ENCODE measurements at places on chromosomes 5 and 9.

DNA sequence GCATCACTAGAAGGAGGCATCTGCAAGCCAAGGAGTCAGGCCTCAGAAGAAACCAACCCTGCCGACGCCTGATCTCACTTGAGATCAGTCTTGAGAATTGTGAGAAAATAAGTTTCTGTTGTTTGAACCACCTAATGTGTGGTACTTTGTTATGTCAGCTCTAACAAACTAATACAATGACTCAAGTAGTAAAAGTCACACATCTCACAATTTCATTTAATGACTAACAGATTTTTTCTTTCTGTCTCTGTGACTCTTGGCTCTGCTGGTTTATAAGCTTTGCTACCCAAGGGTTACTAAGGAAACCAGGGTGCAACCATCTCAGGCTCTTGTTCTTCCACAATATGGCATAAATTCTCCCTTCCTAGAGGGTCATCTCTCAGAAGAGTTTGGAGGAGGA lies 315.8 kb upstream of the GRAMD2B start:
- DNase-seq: no peak

DNA sequence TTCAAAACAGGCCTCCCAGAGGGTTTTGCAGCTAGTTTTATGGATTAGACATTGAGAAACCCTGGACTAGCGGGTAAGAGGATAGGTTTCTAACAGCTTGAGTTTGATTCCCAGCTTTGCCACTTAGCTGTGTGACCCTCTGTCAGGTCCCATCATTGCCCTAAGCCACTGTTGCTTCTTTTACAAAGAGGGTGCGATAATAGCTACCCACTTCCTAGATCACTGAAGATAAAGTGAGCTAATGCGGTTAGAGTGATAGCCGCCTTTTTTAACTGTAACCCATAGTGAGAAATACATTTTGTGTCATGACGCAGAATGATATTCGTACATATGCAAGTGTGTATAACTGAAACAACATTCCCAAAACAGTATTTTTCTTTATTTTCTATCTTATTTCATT lies 40.3 kb downstream of the CSF1R start:
- DNase-seq: peak; percentile 71

DNA sequence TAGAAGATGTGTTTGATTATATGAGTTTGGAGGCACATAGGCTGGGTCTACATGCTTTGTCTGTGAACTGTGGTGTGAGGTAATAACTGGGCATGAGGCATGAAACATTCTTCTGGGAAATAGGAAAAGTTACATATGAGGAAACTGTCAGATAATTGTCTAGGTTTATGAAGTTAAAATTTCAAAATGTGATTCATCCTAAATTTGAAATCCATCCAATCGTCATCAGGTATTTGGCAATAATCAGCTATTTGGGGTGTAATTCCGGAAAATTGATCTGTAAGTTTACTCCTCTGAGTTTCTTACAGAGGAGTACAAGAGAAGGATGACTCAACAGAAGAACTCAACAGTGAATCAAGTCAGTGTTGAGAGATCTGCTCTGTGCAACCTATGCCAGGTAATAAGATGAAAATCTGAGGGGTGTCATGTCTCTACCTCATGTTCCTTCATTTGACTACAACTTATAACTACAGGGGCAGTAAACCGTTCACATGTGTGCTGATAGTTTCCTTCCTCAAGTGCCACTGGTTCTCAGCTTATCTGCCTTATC lies 1171.6 kb upstream of the CDH18 start:
- no peak for DNase-seq

DNA sequence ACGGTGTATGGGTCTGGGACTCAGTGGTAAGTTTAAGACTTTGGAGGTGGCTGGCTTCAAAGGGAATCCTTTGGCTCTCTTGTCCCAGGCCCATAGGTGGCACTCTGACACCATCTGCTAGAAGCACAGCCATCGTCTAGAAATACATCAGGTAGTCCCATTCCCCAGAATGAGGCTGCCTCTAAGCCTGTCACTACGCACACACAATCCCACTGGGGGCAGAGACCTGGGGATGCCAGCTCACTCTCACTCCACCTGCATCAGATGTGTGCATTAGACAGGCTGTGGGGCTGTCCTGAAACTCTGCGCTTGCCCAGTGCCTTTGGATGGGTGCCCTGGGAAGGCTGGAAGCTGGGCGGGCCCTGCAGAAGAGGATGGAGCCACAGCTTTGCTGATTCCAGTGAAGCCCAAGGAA lies 127.5 kb upstream of the PANK3 start:
- no peak for DNase-seq

DNA sequence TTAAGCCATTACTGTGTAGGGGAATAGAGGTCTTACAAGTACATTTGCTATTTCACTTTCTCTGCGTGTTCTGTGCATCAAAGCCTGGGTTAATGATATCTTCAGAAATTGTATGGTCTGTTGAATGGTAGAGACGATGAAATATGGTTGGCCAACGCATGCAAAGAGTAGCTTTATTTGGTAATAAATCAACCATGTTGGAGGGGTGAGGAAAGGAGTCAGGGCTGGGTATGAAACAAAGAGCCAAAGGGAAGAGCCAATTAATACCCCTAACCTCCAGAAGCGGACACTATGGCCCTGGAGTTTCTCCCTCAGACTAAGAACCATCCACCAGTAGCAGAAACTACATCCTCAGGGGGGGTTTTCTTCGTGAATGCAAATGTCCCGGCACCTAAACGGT lies 1974.0 kb upstream of the WWC1 start:
- no peak for DNase-seq

DNA sequence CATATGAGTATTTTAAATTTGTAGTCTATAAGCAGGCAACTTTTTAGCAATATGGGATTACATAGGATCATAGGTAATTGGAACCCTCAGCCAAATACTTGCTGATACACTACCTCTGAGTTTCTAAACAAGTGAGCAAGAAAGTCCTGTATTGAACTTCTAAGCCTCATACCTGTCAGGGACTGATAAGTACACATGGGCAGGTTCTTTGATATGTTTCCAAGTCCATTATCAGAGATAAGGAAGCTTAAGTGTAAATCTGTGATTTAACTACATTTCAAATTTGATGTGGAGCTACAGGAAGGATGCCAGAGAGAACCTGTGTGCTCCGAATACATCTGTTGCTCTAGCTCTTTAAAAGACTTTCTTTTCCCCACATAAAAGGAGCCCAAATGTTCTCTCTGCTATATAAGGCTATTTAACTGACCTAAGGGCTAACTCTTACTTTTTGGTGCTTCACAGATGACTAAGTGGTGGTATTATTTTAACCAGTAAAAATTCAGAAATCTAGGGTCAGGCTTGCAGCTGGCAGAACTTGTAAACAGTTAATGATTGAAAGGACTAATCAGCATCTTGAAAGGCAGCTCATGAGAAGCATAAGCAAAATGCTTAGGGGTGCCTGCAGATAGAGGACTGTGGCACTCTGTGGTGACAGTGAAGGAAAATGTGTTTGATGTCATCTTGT lies 228.6 kb downstream of the NR3C1 start:
- DNase-seq: no peak

DNA sequence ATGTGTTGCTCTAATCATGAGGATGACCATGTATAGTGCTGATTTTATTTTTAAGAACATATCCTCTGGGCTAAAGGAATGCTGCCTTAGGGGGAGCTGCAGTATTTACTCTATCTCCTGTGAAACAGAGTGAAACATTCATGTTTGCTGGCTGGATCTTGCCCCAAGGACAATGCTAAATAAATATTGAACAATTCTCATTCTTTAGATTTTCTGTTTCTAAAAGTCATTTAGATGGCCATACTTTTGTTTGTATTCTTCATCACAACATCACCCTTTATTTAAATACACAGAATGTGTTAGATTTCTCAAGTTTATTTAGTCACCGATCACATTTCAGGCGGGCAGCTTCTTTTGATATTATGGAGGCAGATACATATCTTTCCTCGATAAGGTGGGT lies 103.3 kb downstream of the ARHGEF28 start:
- no peak for DNase-seq

GRCh38 chr9:129496473-129497004 lies 124.4 kb downstream of the C9orf50 start:
- DNase-seq: peak; percentile 90

DNA sequence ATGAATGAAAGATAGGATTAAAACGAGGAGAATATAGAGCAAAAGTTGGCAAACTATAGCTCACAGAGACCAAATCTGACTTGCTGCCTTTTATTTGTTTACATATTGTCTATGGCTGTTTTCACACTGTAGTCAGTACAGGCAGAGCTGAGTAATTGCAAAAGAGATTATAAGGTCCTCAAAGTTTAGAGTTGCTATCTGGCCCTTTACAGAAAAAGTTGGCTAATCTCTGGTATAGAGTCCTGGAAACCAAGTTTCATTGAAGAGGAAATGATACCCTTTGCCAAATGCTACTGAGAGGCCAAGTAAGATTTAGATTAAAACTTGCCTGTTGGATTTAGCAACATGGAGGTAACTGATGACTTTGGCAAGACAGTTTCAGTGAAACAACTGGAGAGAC lies 36.0 kb downstream of the LYRM7 start:
- DNase-seq: no peak

- DNase-seq: no peak
Observed at GRCh38 chr9:105816202-105816744, 121.9 kb downstream of the TMEM38B start.

DNA sequence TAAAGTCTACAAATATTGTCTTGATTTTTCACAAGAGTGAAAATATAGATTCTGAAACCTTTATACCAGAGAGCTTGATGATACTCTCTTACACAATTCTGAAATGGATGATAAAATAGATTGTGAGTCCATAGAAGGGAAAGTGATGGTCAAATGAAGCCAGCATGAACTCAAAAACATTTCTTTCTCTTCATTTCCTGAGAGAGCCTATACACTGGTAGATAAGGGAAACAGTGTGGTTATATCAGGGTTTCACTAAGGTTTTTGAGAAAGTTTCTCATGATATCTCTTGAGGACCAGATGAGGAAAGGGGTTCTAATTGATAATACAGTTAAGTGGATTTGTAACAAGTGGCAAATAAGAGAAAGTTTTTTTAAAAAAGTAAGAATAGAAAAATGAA lies 254.1 kb downstream of the PJA2 start:
- no peak for DNase-seq

GRCh38 chr9:106707738-106708474 lies 155.1 kb upstream of the ZNF462 start:
- DNase-seq: no peak

GRCh38 chr9:22401671-22402070 lies 45.0 kb upstream of the DMRTA1 start:
- DNase-seq: no peak

- DNase-seq: no peak
Observed at GRCh38 chr5:108271127-108271526, 110.8 kb downstream of the FBXL17 start.

GRCh38 chr9:90204128-90204831 lies 438.3 kb downstream of the DIRAS2 start:
- no peak for DNase-seq

DNA sequence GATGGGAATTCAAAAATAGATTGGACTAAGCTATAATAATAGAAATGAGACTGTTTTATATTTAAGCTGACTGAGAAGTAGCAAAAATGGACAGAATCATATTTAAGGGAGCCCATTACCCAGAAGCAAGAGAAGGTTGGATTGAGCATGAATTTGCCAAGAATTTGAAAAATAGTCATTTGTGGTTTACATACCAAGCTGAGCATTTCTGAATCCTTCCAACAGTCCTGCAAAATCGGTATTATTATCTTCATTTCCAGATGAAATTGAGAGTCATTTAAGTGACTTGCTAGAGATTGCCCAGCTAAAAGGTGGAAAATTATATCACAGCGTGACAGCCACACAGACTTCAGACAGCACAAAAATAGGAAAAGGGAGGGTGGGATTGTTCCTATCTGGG lies 48.4 kb downstream of the TNFSF15 start:
- DNase-seq: no peak

DNA sequence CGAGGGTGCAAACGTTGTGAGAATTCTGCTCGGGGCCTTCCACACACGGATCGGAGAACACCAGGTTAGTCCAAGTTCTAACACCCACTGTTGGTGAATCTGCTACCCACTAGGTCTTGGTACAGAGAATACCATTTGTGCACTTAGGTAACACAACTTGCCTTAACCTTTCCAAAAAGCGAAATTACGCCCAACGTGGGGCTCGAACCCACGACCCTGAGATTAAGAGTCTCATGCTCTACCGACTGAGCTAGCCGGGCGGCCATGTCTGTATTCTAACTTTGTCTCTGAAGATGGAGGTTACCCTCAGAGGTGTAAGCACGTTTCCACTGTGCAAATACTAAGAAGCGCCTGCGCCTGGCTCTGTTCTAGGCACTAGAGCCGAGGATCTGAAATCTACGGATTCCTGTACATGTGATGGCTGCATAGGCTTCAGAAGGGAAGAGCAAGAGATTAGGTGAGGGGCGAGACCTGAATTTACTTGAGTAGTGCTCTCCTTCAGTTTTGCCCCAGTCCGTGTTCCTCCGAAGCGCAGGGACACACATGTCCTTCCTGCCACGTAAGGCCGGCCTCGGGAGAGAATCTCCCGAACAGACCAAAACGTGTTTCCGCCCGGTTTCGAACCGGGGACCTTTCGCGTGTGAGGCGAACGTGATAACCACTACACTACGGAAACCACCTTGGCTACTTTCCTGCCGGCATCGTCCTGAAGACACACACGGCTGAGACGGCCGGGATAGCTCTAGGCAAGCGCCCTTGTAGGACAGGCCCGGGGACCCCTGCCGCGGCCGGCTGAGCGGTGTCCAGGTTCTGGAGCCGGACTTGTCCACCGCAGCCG lies 1.1 kb upstream of the TRIM41 start:
- DNase-seq: peak; percentile 93

DNA sequence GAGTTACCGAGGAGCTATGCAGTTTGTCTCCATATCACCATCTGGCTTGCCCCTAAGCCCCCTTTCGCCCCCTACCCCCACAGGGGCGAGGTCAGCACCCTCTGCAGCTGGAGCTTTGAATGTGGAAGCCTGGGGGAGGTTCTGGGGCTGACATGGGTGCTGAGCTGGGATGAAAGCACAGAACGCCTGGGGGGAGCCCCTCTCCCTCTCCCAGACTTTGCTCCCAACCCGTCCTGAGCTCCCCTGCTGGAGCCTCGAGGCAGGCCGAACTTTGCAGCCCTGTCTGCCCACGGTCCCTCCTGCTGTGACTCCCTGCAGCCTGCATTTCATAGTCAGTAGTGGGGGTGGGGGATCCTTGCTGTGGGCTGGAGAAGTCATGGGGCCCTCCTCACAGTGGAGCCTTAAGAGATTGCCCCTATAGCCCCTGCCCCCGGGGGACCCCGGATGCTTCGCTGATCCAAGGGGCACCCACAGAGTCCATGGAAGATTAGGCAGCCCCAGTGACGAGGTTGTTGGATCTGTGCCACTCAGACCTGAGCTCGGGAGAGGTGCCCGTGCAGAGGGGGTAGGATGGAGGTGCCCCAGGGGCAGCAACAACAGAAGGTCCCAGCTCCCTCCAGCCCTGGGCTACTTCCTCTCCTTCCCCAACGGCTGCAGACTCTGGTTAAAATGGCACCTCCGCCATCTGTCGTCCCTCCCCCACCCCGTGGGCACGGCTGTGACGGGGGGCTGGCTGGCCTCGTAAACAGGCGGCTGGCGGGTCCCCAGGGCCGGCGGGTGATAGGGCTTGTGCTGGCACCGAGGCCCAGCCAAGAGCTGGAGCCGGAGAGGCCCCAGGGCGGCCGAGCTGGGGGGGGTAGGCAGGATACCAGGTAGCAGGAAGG lies 162.0 kb downstream of the C9orf50 start:
- no peak for DNase-seq
